Stimulated activated CD8-positive, alpha-beta memory T cell treated with anti-CD3 and anti-CD28 coated beads, Interleukin-7, amount 100 ng/mL, for 1 hour (primary cell): ENCODE measurements at places on chromosomes 4 and X.

DNA sequence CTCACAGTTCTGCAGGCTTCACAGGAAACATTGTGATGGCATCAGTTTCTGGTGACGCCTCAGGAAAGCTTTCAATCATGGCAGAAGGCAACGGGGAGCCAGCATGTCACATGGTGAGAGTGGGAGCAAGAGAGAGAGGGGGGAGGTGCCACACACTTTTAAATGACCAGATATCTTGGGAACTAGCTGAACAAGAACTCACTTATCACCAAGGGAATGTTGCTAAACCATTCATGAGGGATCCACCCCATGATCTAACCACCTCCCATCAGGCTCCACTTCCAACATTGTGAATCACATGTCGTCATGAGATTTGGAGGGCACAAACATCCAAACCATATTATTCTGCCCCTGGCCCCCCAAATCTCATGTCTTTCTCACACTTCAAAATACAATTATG, 43.3 kb upstream of the GPR173 start:
- no peak for DNase-seq

DNA sequence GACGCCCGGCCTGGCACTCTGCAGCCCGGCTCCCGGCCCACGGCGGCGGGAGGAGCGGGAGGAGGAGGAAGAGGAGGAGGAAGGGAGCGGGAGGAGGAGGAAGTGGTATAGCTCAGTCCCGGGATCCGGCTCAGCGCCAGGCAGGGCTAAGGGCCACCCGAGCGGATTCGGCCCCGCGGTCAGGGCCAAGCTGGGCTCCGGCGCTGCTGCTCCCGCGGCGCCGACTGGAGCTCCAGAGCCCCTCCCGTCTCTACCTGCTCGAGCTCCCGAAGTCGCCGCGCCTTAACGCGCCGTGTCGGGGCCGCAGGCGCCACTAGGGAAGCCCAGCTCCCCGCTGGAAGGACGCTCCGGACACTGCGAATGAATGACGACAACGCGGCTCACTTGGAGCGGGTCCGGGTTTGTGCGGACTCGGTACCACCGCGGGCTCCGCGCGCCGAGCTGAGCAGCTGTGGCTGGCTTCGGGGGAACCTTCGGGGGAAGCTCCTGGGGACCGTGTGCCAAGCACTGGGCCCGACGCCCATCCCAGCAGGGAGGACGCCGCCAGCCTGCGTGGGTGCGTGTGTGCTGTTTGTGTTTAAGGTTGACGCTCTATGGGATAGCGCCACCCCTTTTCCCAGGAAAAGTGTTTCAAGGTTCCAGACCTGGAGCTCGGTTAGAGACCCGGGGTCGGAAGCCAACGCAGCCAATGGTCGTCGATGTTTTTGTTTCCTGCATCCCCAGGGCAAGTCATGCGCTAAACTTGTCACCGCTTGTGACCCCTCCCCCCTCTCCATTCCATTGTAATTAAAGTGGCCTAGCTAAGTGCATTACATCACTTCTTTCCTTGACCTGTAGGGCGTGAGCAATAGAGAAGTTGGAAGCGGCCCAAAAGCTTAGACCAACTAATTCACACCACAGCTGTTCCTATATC, at the start of gene TBC1D9:
Gene TBC1D9, minus strand, starts transcription at position 67 of the 913 bp plus-strand sequence. CDS start 340 bp downstream, outside the sequence.
- DNase-seq = no peak

DNA sequence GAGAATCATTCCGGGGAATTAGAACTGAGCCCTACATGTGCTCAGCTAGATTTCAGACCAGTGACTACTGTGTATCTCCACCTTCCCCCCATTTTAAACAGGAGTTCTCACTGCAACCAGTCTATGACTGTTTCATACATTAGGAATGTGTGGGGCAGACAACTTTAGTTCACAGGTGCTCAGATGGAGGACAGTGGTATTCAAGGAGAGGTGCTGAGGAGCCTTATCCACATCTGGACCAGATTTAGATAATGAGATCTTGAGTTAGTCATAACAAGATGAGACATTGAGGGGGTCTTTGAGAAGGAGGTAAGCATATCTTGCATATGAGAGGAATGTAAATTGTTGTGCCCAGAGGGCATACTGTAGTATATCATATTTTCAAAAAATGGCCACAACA, 32.8 kb upstream of the RELL1 start:
- no peak for DNase-seq

DNA sequence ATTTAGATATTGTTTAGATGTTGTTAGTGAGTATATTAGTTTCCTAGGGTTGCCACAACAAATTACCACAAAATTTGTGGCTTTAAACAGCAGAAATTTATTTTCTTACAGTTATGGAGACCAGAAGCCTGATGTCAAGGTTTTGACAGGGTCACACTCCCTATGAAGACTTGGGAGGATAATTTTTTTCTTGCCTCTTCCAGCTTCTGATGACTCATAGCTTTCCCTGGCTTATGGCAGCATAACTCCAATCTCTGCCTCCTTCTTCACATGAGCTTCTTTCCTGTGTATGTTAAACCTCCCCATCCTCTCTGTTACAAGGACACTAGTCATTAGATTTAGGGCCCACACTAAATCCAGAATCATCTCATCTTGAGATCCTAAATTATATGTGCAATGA, 20.9 kb upstream of the RAB40A start:
- no peak for DNase-seq

DNA sequence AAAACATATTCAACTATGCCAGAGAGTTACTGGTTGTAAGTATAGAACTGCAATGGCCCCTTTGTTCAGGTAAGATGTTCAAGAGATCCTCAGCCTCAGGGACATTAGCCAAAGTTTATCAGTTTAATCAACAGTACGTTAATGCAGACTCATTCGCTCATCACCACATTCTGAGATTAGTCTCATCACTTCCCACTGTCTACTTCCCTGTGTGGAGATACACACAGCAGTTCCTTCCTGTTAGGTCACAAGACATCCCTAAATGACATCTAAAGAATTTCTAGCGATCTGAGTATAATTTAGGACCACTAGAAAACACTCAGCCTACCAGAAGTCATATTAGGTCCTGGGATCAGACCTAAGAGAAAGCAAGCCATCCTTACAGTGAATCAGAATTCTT, 10.4 kb downstream of the SLC10A7 start:
- no peak for DNase-seq
